ENCODE measurements at places on chromosomes 3 and 15.

DNA sequence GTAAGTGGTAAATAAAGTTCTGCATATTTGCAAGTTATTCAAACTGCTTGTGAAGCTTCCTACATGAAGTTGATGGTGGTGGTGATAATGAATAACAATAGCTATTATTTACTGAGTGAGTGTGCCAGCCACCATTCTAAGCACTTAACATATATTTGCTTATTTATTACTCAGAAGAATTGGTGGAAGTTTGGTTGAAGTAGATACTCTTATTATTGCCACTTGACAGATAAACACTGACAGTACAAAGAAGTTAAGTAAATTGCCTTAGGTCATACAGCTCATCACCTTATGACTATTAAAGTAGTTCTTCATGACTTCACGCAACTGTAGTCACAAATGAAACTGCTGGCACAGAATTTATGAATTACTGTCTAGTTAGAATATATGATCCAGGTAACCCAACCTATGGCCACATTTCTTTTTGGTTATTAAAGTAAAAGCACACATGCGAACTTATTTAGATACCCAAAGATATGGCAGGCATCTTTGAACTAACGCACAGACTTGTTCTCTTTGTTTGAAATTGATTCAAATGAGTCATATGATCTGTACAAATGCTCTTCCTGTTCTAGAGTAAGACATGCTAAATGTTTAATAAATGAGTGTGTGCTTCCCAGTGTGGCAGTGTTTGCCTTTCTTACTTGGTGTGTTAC is 99.8 kb upstream of the NR2F2 start:
- no peak for DNase-seq

DNA sequence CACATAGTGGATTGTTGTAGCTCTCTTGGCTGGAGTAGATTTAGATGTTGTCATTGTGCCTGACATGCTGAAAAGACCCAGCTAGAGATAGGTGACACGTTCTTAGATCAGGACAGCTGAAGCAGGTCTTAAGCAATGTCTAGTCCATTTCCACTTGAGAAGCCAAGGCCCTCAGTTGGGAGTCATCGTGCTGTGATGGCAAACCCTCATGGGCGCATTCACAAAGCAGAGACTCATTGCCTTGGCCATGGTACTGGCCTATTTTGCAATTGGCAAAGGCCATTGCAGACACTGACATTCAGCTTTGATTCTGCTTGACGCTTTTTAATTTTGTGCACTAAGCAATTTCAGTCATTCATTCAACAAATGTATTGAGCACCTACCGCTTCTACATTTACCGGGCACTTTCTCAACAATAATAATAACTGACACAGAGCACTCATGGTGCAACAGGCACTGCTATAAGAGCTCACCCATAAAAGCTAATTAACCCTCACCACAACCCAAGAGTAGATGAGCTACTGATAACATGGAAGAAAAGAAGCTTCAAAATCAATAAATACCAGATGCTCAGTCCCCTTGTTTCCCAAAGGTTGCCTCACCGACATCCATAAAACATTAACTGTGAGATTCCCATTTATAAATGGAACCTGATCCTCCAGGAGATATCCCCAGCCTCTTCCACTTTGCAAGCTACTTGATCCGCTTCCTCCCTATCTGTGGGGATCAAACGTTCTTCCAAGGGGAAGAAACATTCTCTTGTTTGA is 200.1 kb downstream of the TLE3 start:
- DNase-seq = no peak

GRCh38 chr3:134992180-134992579 is 197.1 kb downstream of the EPHB1 start:
- no peak for DNase-seq

- DNase-seq = no peak
Observed at GRCh38 chr15:57060799-57061198, 142.4 kb downstream of the TCF12 start.

DNA sequence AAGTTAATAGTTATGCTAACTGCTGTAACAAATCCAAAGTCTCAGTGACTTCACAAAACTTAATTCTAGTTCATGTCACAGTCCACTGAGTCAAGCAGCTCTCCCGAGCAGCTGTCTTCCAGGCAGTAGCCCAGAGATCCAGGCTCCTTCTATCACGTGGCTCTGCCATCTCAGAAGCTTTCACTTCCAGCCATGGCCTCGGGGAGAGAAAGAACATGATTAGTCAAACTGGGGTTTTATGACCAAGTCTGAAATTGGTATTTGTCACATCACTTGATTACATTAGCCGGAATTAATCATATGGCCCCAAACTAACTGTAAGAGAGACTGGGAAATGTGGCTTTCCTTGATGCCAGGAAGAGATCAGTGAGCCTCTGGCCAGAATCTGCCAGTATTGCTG is 70.2 kb upstream of the DGKG start:
- no peak for DNase-seq

GRCh38 chr3:70359711-70360110 is 47.3 kb upstream of the MDFIC2 start:
- no peak for DNase-seq

- DNase-seq = peak; percentile 42
Observed at GRCh38 chr3:195522254-195523023, 20.7 kb downstream of the PPP1R2 start.

GRCh38 chr3:141346007-141346406 is 22.3 kb upstream of the ZBTB38 start:
- DNase-seq = no peak

GRCh38 chr3:193780810-193781478 is 187.9 kb downstream of the OPA1 start:
- DNase-seq = peak; percentile 90

GRCh38 chr3:196049653-196050052 is 32.2 kb downstream of the TFRC start:
- no peak for DNase-seq

DNA sequence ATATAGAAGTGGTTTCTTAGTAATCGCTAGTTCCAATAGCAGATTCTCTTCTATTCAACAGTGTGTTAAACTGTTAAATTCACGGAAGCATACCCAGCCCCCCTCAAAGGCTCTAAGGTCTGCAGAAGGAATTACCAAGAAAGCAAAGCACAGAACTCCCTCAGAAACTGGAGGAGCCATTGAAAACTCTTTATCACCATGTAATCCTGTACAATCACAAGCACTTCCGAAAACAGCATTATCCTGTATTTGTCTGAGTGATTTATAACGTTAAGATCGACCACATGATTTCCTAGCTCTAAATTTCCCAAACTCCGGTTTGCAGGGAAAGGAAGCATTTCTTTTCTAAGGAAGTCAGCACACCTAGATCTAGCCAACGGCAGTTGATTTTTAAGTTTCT is 20.0 kb downstream of the MYO1E start:
- DNase-seq = no peak

DNA sequence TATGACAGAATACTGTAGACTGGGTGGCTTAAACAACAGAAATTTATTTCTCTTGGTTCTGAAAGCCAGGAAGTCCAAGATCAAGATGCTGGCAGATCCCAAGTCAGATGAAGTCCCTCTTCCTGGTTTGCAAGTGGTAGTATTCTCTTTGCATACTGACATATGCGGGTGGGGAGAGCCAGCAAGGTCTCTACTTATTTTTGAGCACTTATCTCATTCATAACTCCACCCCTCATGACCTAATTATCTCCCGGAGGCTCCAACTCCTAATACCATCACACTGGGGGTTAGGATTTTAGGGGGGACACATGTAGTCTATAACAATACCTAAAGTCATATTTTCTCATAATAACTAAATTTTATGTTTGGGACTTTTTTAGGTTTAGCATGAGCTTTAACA is 65.3 kb downstream of the BLM start:
- DNase-seq = no peak

GRCh38 chr3:42666022-42666421 is 12.5 kb downstream of the ZBTB47 start:
- no peak for DNase-seq

DNA sequence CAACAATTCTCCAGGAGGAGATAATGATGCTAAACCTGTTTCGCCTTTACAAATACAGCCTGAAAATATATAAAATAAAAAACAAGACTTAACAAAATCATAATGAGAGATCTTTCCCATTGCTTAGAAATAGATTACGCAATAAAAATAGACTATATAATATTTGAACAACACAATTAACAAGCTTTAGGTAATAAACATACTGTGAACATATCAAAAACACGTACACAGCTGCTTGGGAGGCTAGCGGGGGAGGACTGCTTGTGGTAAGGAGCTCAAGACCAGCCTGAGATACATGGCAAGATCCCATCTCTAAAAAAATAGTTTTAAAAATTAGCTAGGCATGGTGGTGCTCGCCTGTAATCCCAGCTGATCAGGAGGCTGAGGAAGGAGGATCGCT is 8.7 kb downstream of the NSMCE3 start:
- no peak for DNase-seq

DNA sequence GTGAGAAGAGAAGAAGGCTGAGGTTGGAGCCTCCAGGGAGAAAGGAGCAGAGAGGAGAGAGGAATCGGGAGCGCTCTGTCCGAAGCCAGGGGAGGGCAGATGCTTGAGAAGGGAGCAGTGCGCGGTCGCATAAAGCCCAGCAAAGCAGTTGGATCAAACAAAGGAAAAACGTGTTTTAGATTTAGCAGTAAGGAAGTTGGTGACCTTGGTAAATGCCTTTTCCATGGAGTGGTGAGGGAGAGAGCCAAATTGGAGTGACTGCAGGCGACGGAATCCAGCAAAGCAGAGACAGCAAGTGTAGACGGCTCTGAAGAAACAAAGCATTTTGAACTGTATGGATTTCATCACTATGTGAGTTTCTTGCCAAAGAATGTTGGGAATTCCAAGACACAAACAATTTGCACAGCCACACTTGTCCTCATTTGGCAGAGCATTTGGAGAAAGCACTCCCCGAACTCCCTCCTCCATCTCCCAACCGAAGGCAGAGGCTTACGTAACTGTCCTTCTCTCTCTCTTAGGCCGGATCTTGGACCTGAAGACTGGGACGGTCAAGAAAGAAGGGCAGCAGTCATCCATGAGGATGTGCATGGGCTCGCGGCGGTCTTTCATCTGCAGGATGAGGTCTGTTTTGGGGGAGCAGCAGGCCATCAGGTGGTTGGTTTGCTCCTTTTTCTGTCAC is 103.6 kb downstream of the ARNT2 start:
- no peak for DNase-seq

DNA sequence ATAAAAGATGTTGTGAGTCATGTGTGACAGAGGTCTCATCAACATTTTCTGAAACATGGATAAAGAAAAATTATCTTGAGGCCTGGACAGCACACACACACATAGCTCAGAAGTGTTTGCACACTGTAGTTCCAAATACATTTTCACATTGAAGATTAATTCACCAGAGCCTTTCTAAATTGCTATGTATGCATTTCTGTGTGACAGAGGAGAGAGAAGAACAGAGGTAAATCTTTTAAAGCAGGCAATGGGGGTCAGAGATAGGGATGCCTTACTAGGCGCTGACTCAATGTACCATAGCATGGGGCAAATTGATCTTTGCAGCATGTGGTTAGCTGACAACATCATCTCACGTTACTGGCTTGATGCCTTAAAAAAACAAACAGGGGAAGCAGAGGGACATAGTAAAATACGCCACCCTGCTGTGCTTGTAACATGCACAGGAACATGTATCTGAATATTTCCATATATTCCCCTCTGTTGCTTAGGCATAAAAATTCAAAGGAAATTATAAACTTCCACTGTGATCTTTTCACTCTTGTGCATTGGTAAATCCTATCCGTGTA is 7.7 kb downstream of the POU1F1 start:
- DNase-seq = no peak

DNA sequence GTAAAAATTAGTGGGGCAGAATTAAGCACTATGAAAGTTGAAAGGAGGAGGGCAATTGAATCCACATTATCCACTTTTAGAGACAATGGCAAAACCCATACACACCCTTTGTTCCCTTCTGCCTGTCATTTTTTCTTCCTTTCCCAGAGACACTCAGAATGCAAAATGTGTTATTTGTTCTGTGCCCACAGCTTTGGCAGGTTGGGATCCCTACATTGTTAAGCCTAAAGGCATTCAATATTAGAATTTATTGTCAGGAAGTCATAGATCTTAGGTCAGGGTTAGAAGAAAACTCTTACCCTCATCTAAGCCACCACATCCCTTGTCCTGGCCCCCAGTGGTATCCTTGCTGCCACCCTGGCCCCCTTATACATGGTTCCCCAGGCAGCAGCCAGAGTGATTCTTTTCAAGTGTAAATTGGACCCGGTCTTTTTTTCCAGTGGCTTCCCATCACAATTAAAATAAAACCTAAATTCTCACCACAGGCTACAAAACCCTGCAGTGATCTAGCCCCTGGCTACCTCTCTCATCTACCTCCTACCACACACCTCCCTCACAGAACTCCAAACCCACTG is 470.1 kb upstream of the ATP11B start:
- no peak for DNase-seq

DNA sequence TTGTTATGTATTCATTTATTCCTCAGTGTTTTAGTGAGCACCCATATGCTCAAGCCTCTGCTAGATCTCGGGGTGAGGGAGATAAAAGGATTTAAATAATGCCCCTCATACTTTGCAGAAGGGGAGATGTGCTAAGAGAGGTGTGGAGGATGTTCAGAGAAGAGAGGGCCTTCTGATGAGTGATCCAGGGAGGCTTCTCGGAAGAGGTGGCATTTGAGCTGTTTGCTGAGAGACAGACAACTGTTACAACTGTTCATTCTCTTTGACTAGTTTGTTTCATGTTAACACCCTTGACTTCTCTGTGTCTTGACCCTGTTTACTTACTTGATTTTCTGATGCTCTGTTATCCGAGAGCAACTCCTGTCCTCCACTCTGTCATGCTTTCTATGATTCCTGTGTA is 34.5 kb downstream of the MFSD1 start:
- DNase-seq = no peak

DNA sequence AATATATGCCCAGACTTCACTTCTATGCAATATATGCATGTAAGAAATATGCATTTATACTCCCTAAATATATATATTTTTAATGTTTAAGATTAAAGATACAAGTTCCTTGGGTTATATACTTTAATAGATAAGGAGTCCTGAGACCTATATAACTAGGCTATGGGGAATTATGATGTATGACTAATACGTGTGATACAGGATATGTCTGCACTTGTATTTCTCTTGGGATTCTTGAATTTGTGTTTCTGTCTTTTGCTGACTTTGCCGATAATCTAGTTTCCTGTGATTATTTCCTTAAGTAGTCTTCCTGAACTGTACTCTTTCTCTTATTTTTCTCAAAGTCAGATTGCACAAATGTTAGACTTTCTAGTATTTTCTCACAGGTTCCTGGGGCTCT is 109.6 kb downstream of the PIK3CB start:
- no peak for DNase-seq

DNA sequence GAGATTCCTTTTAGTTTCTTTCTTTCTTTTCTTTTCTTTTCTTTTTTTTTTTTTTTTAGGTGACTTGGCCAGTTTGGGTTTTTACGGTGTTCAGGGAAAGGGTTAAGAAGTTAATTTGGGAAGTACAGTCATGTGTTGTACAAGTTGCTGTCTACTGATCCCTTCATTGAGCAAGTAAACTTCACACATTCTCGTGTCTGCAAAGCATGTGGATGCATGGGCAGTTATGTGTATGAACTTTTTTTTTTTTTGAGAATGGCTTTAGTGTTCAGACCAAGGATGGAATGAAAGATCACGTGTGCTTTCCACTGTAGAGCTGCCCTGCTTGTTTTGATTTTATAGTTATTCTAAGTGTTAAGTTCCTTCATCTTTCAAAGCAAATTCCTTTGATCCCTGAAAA is 132.3 kb downstream of the PGPEP1L start:
- DNase-seq = no peak

- DNase-seq = no peak
Observed at GRCh38 chr3:161452179-161452578, 44.4 kb upstream of the OTOL1 start.

GRCh38 chr3:55801068-55801467 is 314.0 kb upstream of the WNT5A start:
- DNase-seq = no peak

Data from iPS-NIHi11 (cell line).